ENCODE measurements at places on chromosomes 6 and 20. TPM values are rescaled to one million over a fixed set of nuclear protein-coding genes. Genes with fewer than 3 reads are reported as not detected.

DNA sequence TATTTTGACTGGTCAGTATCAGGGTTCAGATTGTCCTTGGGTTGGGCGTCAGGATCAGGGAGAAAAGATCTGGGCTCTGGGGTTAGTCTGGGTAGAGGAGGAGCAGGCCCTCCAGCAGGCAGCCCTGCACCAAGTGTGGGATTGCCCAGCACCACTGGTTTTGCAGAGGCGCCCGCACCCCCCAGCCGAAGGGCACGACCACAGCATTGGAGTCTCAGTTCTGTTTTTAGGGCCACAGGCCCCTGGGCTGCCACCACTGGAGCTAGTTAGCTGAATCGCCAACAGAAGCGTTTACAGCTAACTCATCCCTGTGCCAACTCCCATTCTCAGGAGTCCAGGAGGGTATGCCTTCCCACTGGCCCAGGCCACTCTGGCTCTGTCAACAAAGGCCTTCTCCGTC, 84.2 kb downstream of the TCP11 start:
- H3K4me3 ChIP-seq, result no peak overlapping the region
- no peak for DNase-seq
- H3K27ac ChIP-seq, result no peak overlapping the region
- H3K4me1 ChIP-seq, result peaks cover 7% of the 10 kb centered on the region
- no peaks in the 10 kb centered on the region for H3K27me3 ChIP-seq
- peaks cover 5% of the 10 kb centered on the region for H3K36me3 ChIP-seq

GRCh38 chr6:136037242-136037875, 185.9 kb downstream of the PDE7B start:
- H3K27ac ChIP-seq, result peak overlapping the region; percentile 60
- H3K36me3 ChIP-seq, result no peaks in the 10 kb centered on the region
- H3K4me1 ChIP-seq, result peaks cover 3% of the 10 kb centered on the region
- DNase-seq, result no peak
- no peaks in the 10 kb centered on the region for H3K27me3 ChIP-seq

GRCh38 chr6:70725817-70726415, 58.2 kb downstream of the SMAP1 start:
- H3K27ac ChIP-seq, result no peak overlapping the region
- DNase-seq, result no peak
- peaks cover 14% of the 10 kb centered on the region for H3K4me1 ChIP-seq
- no peak overlapping the region for H3K4me3 ChIP-seq
- H3K27me3 ChIP-seq, result no peaks in the 10 kb centered on the region
- H3K36me3 ChIP-seq, result no peaks in the 10 kb centered on the region

- no peaks in the 10 kb centered on the region for H3K27me3 ChIP-seq
- peaks cover 14% of the 10 kb centered on the region for H3K4me1 ChIP-seq
- no peak for DNase-seq
- peak overlapping the region; percentile 23 for H3K27ac ChIP-seq
- H3K36me3 ChIP-seq, result no peaks in the 10 kb centered on the region
- no peak overlapping the region for H3K4me3 ChIP-seq
Measured at GRCh38 chr6:170025935-170026750, 264.7 kb downstream of the DLL1 start.

DNA sequence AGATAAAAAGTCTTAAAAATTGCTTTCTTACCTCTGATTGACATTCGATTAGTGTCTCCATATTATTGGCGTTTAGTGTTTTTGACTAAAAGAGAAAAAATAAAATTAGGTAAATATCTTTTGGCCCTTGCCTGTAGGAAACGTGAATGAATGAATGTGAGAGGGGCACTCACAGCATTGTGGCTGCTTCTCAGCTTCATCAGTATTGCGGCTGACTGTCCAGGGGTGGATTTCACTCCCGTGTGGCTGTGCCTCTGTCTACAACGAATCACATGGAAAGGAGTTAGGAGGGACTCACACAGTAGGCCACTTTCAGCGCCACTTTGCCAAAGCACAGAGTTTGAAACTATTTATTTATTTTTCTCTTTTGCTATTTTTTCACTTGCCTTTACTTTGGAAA, 844 bp downstream of the TAGAP start:
- H3K27ac ChIP-seq, result no peak overlapping the region
- no peak for DNase-seq
- H3K4me3 ChIP-seq, result peak overlapping the region; percentile 49
- no peaks in the 10 kb centered on the region for H3K36me3 ChIP-seq

DNA sequence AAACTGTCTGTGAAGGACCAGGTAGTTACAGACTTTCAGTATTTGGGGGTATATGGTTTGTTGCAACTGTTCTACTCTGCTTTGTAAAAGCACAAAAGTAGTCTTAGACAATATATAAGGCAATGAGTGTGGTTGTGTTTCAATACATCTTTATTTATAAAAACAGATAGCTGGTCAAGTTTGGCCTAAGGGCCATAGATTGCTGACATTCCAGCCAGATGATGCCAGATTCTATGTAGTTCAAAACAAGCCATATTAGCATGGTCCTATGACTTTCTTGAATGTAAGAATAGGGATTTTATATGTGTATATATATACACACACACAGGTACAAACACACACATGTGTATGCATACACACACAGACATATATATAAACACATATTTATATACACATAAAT, 201.8 kb downstream of the GRIK2 start:
- H3K4me3 ChIP-seq, result no peak overlapping the region
- H3K4me1 ChIP-seq, result no peaks in the 10 kb centered on the region
- no peak overlapping the region for H3K27ac ChIP-seq

DNA sequence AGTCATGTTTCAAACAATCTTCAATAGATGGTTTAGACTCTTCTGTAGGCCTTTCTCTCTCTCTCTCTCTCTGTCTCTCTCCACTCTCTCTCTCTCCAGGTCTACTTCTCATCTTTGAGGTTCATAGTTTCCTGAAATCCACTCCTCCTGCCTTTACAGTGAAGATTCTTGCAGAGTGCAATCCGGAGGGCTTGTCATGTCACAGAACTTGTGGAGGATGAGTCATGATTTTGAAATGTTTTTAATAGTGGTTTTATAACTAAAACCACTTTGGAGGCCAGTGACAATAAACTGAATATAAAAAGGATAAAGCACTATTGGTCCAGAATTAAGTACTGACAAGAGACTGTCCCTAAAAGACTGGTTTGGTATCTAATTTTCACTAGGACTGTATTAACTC, 156.3 kb downstream of the KIF6 start:
- H3K36me3 ChIP-seq, result no peaks in the 10 kb centered on the region
- H3K4me3 ChIP-seq, result no peak overlapping the region
- no peaks in the 10 kb centered on the region for H3K27me3 ChIP-seq
- no peak for DNase-seq

The EYS gene
- total RNA-seq, result not detected

Data from psoas muscle (tissue), 8 donors.